Naive B cell (primary cell): ENCODE measurements at places on chromosomes 12 and 14. TPM values are rescaled to one million over a fixed set of nuclear protein-coding genes. Genes with fewer than 3 reads are reported as not detected.

CLEC4A gene
- polyA plus RNA-seq, result 43.1 TPM

OTOGL gene
- polyA plus RNA-seq, result not detected

TAS2R20 gene
- polyA plus RNA-seq, result not detected

CACNA1C gene
- 0.06 TPM for polyA plus RNA-seq

SLC25A47 gene
- not detected for polyA plus RNA-seq

CD4 gene
- 1.7 TPM for polyA plus RNA-seq

LRRC10 gene
- polyA plus RNA-seq, result not detected

SYT1 gene
- polyA plus RNA-seq, result 0.47 TPM
